Dorsolateral prefrontal cortex (tissue), 122 donors: ENCODE measurements at places on chromosomes 2 and 18.

DNA sequence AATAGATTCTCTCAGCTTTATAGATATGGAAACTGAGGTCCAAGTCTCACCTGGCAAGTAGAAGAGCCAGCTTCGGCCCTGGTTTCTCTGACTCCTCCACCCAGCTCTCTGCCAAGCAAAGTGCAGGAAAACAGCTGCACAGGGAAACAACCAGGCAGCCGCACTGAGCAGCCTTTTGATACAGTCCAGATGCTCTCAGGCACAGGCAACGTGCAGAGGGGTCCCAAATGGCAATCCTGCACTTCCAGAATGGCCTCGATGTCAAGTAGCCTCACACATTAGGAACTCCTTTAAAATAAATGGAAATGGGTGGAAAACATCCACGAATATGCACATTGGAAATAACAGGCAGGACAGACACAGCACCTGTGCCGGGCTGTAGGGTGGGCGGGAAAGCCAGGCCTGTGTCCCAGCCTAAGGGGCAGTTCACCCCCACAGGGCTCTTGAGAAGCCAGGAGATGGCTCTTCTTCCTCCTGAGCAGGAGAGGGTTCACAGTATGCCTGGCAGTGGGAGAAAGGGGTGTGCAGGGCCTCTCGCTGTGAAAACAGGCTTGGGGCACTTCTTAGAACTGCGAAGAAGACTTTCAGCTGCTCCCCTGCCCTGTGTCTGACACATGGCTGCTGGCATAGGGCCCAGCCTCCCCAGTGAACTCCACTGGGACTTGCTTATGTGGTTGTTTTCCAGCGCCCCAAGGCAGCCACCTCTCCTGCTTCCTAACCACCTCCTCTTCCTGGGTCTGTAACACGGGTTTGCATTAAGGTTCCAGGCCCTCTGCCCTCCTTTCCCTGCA lies 63.9 kb upstream of the TUBA3E start:
- no peak for DNase-seq

DNA sequence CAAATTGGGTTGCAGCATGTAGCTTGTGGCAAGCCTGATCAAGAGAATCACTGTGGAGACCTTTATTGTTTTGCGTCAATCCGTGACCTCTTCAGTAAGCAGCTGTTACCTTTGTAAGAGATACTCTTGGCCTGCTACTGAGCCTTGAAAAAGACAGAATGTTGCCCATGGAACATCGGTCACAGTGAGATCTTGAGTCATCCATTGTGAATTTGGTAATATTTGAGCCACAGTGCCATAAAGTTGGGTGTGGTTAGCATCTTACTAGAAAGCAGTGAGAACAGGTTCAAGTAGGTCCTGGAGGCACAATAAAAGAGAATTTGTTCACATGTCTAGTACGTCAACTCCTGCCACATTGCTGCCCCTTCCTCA lies 12.7 kb upstream of the EFR3B start:
- no peak for DNase-seq

GRCh38 chr2:50491541-50492476 lies 540.1 kb downstream of the NRXN1 start:
- no peak for DNase-seq

- no peak for DNase-seq
Measured at GRCh38 chr2:240449764-240450531, 14.5 kb downstream of the GPC1 start.

GRCh38 chr2:174794851-174795374 lies 30.6 kb upstream of the CHRNA1 start:
- no peak for DNase-seq

GRCh38 chr2:19573784-19574183 lies 215.4 kb upstream of the OSR1 start:
- no peak for DNase-seq

- no peak for DNase-seq
Measured at GRCh38 chr2:20597860-20598183, 53.1 kb downstream of the HS1BP3 start.
